ENCODE measurements at places on chromosomes 5 and 9.

GRCh38 chr5:20559845-20560244, 571.8 kb upstream of the CDH18 start:
- no peak for DNase-seq

- DNase-seq, result no peak
These were observed 388.2 kb downstream of the PRR16 start for GRCh38 chr5:120852222-120852860.

DNA sequence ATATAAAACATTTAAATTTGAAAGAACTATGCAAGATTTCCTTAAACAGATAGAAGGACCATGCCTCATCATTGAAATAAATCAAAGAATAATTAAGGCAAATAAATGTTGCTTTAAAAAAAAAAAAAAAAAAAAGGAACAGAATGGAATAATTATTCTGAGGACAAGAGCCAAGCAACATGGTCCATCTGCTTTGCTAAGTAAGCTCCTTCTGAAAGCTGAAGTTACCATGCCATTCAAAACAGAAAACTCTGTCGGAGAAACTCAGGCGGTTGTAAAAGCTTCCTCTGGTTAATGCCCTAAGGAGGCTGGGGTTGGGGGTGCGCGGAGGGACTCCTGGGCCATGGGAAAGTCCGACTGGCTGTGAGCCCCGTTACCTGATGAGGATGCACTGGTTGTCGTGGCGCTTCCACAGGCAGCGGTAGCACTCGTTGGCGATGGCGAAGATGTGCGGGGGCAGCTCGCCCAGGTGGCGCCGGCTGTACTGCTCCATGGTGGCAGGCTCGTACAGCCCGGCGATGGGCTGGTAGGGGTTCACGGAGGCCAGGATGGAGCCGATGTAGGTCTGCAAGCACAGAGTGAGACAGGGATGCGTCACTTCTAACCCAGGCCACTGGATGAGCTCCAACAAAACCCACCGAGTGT, 141.7 kb downstream of the MYO10 start:
- DNase-seq, result no peak

DNA sequence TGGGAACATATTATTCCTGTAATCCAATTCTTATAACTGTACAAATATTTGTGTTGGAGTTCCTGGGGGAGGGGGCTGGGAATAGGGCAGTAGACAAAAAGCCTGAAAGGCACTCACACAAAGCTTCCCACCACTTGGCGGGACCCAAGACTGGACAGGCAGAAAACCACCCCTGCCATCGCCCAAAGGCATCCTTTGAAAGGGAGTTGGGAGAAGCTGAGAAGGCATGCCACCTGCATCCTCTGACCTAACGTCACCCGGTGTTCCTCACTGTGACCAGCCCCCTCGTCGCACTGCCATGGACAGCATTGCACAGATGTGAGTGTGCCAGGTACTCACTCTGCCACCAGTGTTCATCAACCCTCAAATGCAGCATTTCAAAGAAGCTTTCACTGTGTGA, 80.6 kb upstream of the SMIM23 start:
- DNase-seq, result no peak

- no peak for DNase-seq
These were observed 22.2 kb upstream of the JADE2 start for GRCh38 chr5:134503088-134503936.

DNA sequence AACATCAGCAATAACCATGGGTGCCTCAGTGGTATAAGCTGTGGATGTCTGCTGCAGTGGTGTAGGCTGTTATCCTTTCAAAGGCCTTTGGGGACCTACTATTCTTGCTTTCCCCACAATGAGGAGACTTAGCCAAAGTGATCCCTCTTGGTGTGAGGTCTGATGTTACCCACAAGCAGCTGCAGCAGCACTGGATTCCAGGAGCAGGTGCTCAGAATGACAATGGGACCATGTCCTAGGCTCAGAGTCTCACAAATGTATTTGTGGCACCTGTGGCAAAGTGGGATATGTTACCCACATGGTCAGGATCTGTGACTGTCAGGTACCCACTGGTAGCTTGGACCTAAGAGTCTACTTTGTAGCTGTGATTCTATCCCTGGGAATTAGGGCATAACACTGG, 70.4 kb downstream of the RNF130 start:
- DNase-seq, result no peak

DNA sequence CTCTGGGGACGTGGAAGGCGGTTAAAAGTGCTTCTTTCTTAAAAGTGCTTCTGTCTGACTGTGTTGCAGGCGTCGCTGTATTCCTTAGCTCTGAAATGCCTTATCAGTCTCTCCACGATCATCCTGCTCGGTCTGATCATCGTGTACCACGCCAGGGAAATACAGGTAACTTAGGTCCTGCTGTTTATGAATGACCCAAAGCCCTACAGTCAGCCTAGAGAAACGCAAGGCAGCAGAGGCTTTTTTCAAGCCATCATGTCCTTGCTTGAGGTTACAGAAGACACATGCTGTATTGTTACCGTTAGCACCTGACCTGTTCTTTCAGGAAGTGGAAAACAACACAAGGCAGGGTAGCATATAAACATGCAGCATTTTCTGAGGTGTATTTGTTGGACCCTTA, 2.0 kb downstream of the KCNN2 start:
- DNase-seq, result no peak

DNA sequence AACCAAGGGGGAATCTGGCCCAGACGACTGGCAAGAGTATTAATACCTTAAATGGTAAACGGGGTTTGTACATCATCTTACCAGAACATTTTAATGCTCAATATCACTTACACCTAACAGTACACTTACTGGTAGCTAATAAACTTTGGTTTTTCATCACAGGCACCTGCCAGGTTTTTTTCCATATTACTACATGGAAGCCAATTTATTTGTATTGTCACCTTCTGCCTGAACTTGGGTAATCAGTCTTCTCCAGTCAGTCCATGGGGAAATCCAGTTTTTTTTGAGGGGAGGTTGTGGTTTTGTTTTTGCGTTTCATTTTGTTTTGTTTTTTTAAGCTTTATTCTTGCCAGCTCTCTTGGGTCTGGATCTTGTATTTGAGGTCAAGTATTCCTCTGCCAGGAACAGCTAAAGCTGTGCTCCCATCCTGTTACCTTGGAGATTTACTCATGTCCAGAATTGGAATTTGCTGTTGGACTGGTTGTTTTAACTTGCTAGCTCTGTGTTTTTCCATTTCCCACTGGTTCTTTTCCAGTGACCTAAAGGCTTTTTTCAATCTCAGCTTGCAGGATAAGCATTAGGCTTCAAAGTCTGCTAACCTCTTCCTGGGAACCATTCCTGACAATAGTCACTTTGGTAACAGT, 11.1 kb upstream of the NADK2 start:
- no peak for DNase-seq

DNA sequence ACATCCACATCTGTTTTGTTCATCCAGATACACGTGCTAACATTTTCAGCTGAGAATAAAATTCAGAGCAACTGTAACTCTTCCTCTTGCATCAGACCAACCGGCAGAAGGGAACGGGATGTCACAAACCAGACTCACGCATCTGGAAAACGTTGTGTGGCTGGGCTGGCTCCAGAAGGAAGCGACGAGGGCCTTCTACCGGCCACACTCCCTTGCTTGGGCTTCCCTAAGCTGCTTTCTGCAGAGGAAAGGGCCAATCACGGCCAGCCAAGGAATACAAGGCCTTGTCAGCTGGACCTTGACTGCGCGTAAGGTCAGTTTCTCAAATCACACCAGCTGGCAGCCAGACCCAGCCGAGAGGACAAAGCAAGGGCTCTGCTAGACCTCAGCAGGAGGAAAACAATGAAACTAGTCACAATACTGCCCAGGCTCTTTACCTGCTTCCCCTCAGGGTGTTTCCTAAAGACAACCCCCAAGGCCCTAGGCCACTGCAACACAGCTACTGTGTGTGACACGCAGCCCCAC, 106.1 kb downstream of the THBS4 start:
- DNase-seq, result no peak

GRCh38 chr5:53126521-53126920, 17.0 kb upstream of the MOCS2 start:
- DNase-seq, result no peak

GRCh38 chr5:107977550-107978071, 306.9 kb upstream of the EFNA5 start:
- DNase-seq, result no peak

DNA sequence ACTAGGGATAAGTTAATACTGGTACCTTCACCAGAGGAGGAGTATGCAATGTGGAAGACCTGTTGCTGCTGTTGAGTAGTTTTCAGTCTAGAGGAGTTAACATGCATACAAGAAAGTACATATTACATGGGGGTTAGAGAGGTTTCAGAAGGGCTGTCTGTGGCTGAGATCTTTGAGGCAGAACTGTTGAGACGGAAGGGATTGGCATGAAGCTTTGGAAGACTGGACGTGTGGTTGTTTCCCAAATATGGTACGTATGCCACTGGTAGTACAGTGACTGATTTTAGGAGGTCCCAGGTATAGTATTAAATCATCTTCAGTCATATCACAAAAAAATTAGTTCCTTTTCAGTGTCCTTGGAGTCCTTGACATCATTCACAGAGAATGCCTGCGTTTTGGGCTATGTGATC, 17.6 kb downstream of the TNFAIP8 start:
- DNase-seq, result no peak

- no peak for DNase-seq
These were observed 29.4 kb upstream of the TAL2 start for GRCh38 chr9:105632807-105633206.

DNA sequence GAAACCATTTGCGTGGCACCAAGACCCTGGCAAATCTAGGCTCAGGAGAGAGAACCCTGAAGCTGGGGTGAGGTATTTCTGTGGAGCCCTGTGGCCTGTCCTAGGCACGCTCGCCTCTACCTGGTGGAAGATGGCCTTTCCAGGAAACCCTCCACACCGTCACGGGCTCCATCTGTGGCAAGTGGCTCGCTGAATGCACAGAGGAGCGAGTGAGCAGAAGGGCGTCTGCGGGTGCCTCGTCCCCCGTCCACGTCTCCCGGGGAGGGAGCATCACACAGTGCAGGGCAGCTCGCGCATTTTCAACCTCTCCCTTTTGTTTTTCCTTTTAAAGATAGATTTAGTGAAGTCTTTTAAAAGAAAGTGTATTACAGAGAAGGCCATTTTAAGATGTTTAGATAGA, 25.3 kb upstream of the RASGEF1C start:
- DNase-seq, result no peak

DNA sequence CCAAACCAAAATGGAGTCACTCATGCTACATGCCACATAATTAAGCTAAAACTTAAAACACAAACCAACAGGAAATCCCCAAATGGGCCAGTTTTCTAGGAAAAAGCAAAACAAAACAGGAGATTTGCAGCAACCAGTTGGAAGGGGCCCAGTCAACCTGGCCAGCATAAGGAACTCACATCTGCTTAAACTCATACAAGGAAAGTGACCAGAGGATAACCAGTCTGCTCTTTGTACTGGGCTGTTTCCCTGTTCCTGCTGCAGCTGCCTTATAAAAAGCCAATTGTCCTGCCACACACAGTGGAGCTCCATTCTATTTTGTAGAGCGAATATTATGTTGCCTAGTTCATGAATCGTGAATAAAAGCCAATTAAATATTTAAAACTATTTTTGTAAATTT, 29.5 kb upstream of the PTPDC1 start:
- DNase-seq, result no peak

GRCh38 chr5:126377424-126377823, 45.8 kb upstream of the GRAMD2B start:
- DNase-seq, result no peak

GRCh38 chr9:73269430-73270101, 117.9 kb downstream of the ANXA1 start:
- DNase-seq, result no peak

GRCh38 chr9:84173961-84174360, 166.6 kb downstream of the SLC28A3 start:
- no peak for DNase-seq

DNA sequence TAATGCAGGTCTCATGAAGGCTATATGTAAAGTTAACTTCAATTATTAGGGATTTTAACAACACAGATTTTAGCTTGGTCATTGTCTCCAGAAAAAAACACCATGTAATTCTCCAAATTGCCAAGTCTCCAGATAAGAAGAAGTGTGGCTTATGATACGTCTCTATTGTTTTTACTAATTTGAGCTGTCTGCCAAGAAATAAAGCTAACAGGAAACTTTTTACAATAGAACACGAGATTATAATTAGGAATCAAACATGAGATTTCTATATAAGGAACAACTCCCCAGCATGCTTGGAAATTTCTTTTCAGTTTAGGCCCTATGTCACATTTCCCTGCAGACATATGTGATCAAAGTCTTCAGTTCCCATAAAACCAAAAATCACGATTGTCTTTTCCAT, 142.7 kb downstream of the MCTP1 start:
- no peak for DNase-seq

DNA sequence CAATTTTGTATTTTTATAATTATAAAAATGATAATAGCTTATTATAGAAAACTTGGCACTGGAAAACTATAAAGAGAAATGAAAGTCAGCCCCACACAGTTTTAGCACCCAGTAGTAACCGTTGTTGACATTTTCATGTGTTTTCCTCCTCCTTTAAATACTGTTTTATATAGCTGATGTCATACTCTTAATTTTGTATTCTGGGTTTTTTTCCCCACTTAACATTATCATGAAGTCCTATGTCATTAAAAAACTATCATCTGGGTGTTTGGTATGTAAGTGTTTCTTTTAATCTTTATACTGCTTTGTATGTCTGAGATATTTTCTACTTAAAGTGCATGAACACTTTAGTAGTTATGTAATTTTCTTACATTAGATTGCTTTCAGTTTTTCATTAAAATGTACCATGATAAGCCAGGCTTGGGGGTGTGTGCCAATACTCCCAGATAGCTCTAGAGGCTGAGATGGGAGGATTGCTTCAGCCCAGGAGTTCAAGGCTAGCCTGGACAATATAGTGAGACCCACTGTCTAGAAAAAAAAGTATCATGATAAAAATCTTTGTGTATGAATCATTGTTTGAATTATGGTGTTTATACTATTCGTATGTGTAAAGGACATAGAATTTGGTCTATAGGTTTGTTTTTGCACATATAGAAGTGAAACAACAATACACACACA, 2.7 kb downstream of the RAD50 start:
- no peak for DNase-seq

DNA sequence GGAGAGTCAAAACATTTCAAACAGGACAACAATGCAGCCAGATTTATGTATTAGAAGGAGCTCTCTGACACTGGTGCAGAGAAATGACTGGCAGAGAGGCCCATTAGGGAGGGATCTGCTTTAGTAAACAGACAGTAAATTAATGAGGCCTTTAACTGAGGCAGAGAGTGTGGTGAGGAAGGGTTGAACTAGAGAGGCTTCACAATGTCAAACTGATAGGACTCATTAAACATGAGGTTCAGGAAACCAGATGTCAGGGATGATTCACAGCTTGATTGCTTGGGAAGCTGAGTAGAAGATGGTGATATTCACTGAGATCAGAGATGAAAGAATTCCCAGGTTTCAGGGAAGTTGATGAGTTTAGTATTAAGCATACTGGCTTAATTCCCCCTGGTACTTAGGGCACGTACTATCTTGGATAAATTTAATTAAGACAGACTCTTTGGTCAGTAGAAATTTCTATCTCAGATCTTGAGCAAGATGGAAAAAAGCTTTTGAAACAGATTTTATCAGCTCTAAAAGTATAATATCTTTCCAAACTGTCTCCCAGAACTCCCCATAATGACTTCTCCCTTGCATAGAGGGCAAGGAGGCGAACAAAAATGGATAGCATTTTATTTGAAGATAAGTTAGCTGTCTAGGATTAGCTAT, 8.6 kb upstream of the MUSK start:
- DNase-seq, result no peak
